ENCODE measurements at places on chromosomes 12 and 14.

- DNase-seq, result no peak
Measured at GRCh38 chr12:109743076-109743910, 29.7 kb downstream of the FAM222A start.

- no peak for DNase-seq
Measured at GRCh38 chr12:104410786-104411185, 46.0 kb upstream of the CHST11 start.

- DNase-seq, result no peak
Measured at GRCh38 chr14:31792726-31793125, 231.5 kb downstream of the NUBPL start.

GRCh38 chr12:54602661-54603060, 14.2 kb upstream of the PPP1R1A start:
- no peak for DNase-seq

- no peak for DNase-seq
Measured at GRCh38 chr12:92223481-92223880, 77.8 kb upstream of the BTG1 start.

DNA sequence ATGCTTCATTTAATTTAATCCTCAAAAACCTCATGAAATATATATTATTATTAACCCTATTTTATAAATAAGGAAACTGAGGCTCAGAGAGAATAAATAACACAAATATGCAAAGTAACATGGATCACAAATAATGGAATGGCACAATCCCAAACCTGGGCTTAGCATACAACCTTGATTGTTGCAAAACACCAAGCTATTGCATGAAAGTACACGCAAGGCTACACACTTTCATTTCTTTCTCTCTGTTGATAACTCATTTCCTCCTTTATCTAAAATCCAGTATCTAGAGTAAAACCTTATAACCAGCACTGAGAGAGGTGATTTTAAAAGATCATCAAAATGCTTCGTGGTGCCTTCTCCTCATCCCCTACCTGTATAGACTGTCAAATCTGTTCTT, 2.8 kb upstream of the DAAM1 start:
- DNase-seq, result no peak

- no peak for DNase-seq
Measured at GRCh38 chr12:91210144-91210543, 27.5 kb upstream of the DCN start.

GRCh38 chr12:54038871-54039414, 6.1 kb downstream of the HOXC5 start:
- DNase-seq, result no peak

DNA sequence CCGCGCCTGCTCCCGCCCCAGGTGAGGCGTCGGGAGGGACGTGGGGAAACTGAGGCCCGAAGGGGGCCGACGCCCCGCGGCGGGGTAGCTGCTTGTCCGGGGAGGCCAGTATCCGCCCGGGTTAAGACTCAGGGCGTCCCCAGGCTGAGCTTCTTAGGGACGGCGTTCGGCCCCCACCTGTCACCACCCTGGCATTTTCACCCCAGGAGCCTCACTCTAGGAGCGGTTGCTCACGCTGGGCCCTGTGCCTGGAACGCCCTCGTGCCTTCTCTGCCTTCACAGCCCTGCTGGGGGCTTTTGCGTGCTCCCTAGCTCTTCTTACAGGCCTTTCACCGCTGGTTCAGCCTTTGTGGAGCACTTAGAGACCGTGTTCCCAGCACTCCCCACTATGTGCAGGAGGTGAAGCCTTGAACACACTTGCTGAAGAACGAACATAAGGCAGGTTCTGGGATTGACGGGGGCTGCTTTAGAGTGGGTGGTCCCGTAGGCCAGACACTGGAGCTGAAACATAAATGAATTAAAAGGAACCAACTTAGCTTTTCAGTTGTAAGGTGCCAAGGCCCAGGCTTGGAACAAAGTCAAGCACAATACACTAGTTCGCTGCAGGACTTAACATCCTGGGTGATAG, 601 bp downstream of the ZNF839 start:
- DNase-seq, result no peak

DNA sequence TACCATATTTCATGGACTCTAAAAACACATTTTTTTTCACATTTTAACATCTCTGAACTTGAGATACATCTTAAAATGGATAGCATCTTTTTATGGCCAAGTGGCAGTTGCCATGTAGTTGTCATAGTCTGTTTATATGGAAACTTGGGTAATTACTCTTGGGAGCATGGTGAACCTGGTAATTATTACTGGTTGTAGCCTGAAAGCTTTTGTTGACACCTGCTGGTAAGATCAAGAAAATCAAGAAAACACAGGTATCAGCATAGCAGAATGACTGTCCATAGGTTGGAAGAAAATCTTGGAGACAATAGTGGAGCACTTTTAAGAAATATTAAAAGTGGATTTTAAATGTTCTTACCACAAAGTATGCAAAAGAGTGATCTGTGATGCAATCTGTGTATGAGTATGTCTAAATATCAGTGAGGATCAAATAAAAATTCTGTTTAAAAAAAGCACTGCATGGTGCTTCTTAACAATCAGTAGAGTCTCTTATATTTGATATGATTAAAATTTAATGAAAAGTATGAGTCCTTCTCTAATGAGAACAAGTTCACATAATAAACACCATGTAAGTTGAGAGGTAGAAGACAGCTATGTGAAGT, 44.2 kb downstream of the TTC8 start:
- no peak for DNase-seq

DNA sequence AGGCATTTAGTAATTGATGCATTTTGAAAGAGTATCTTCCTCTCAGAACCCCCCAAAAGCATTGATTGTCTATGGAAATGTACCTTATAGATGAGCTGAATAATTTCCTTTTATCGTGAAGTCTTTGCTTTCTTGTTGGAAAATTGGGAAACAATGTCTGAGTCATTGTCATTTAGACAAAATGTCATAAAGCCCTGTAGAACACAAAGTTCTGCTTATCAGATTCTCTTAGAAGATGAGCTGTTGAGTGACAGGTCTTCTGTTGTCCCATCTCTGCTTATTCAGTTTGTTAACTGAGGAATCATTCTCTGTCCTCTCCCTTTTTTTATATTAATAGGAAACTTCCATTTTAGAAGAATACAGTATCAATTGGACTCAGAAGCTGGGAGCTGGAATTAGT, 22.9 kb downstream of the MAPKAPK5 start:
- no peak for DNase-seq

DNA sequence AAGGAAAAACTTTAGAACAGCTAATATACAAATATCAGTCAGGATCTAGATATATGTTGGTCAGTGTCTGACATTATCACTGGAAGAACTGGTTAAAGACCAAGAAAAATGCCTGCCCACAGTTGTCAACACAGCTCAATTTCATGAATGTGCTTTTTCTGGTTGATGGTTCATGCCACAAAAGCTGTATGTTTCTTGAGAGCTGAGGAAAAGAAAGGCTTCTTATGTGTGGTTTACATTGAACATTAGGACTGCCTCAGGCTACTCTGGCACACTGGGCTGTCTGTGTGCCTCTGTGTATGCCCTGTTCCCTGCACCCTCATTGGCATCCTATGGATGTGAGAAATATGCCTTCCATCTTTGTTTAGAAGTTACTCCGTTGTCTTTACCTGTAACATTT, 218.8 kb upstream of the RGS6 start:
- no peak for DNase-seq

- no peak for DNase-seq
Measured at GRCh38 chr12:89041078-89041477, 311.2 kb downstream of the DUSP6 start.

GRCh38 chr14:104315169-104315568, 176.8 kb downstream of the KIF26A start:
- no peak for DNase-seq

- no peak for DNase-seq
Measured at GRCh38 chr12:30732954-30733637, 21.7 kb downstream of the CAPRIN2 start.
